Lung microvascular endothelial cell (primary cell): ENCODE measurements at places on chromosomes 2 and 18.
A peak's percentile ranks its signal among the peaks of the same experiment; 100 is the strongest.

GRCh38 chr2:113840518-113840917, 49.4 kb upstream of the ACTR3 start:
- no peak for DNase-seq

DNA sequence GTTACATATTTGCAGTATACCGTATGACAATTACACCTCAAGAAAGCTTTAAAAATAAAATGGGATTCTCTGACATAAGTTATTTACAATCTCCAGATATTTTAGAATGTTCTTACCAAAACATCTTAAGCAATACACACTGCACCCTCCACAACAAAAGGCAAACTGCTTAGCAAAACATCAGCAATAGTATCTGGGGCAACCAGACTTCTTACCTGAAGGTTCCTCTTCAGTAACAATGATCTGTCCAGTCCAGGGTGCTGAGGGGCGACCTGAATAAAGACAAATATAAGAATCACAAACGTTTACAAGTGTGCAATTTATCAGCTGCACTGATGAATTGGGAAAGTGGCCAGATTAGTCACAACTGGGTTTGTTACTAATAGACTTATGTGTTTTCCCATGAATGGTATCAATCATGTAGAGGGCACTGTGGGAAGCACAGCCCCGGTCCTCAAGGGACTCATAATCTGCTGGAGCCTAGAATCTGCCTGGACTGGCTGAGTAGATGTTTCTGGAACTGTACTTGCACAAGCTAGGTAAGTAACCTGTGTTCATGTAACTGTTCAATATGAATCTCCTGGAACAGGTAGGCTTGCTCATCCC, 70.7 kb downstream of the MYOM1 start:
- peak; percentile 57 for DNase-seq

DNA sequence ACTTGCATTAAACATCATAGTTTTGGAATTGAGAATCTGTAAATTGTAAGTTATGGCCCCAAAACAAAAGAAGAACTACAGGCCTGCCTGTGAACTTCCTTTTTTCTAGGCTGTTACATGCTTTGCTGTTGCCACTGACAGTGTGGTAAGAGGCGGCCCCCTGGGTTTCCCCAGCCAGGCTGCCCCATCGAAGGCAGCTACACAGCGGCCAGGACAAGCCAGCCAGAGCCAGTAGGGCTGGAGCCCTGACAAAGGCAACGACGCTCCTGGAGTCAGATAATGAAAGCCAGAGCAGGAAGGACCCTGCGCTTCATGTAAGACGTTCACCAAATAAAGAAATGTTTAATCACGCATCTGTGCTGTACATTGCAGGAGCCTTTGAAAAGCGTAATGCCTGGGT, 55.0 kb downstream of the ANKRD44 start:
- no peak for DNase-seq

- no peak for DNase-seq
Measured at GRCh38 chr2:227383686-227384085, 4.1 kb downstream of the SCYGR1 start.

DNA sequence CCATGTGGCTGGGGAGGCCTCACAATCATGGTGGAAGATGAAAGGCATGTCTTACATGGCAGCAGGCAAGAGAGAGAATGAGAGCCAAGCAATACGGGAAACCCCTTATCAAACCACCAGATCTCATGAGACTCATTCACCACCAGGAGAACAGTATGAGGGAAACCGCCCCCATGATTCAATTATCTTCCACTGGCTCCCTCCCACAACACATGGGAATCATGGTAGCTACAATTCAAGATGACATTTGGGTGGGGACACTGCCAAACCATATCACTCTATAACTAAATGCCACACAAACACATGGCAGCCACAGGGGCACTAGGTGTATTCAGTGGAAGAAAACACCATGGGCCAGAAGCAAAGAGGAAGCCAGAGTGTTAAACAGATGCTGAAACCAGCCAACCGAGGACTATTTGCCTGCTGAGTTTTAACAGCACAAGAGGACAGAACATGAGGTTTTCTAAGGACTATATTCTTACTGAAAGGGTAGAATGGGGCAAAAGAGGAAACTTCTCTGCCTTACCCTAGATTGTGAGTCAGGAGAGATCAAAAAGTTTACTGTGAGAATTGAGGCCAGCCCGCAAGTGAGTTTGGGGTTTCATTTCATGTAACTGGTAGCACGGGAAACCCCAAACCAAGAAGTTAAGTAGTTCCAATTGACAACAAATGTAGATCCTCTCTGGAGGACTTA, 49.2 kb downstream of the SIGLEC15 start:
- no peak for DNase-seq

GRCh38 chr2:3285901-3286645, 91.5 kb downstream of the EIPR1 start:
- DNase-seq = no peak

DNA sequence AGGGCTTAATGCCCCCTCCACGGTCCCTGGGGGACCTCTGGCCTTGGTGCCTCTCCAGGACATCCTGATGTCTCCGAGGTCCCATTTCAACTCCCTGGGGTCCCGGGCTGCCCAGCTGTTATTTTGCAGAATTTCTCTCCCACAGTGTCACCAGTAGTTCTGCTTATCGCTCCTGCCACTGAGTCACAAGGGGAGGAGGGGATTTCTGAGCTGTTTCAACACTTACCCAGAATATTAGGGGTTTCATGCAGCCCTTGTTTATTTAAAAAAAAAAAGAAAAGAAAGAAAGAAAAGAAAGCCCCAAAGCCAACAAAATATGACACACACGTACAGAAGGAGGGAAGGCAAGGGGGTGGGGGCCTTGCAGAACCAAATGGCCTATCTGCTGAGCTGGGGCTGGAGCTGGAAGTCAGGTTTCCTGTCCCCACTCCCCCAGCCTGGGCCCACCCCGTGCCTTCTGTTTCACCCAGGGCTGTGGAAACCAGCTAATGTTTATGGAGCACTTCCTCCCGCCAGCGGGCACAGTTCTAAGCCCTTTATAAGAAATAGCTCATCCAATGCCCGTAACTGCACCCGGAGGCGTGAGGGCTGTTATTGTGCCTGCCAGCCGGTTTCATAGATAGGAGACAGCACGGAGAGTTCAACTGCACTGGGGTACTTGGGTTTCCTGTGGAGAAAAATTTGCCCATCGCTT, 8.4 kb upstream of the ARID5A start:
- peak; percentile 42 for DNase-seq

DNA sequence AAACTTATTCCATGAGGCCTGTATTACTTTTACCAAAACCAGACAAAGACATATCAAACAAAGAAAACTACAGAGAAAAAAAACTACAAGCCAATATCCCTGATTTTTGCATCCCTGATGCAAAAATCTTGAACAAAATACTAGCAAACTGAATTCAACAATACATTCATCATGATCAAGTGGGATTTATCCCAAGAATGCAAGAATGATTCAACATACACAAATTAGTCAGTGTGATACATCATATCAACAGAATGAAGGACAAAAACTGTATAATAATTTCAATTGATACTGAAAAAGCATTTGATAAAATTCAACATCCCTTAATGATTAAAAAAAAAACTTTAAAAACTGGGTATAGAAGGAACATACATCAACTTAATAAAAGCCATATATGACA, 106.8 kb downstream of the SLC39A10 start:
- DNase-seq = no peak

DNA sequence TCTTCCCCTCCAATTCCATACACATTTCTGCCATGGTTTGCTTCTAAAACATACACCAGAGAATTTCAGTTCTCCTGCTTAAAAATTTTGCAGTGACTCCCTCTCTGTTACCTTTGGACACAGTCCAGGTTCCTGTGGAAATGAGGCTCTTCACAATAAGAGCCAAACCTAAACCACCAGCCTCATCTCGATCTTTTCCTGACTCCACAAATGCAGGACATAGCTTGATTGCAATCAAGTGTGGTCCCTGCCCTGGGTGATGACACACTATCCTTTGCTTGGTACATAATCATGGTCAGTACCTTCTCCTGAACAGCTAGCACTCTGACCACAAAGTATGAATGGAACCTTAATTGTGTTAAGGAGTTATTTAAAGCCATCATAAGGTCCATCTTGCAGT, 134.9 kb upstream of the CHAC2 start:
- DNase-seq = no peak

- DNase-seq = no peak
Measured at GRCh38 chr2:112486895-112487294, 4.9 kb downstream of the TTL start.

- peak; percentile 54 for DNase-seq
Measured at GRCh38 chr18:58364876-58365528, 263.9 kb downstream of the ALPK2 start.

- peak; percentile 48 for DNase-seq
Measured at GRCh38 chr2:223944166-223944702, 901 bp downstream of the WDFY1 start.

DNA sequence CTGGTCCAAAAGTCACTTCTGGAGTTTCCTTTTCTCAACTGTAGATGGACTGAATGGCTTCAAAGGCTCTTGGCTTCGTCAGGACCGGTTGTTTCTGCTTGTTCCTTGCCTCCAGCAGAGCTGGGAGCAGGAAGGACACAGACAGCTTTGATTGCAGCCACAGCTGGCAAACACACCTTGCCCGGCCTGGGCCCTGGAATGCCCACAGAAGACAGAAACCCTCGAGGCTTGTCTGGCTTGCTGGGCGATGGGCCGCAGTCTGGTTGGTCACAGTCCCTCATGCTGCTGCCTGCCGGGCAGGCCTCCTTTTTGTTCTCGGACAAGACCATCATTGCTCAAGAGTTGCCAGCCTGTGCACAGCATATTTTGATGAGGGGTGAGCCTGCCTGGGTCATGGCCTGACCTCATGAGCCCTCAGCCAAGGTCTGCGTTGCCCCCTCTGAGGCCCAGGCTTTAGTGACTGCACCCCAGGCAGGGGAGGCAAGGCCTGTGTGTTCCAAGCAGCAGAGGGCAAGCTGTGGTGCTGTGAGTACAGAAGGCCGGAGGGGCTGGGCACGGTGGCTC, 37.8 kb downstream of the ATP6V1C2 start:
- DNase-seq = no peak

DNA sequence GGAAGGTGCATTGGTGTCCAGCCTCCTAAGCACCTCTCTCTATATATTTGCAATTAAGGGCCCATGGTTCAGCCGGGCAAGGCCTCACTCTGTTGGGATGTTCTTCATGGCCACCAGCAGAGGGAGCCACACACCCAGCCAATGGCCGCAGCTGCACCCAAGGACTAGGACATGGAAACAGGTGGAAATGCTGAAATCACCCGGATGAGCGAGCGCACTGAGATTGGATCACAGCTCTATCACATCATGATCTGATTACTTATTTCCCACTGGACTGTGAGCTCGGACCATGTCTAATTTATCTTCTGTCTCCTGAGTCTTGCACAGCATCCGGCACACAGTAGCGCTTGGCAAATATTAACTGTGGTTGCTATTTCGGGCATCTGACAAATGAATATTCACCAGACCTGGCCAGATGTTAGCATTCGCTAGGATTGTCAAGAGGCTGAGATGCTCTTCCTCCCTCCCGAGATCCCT, 31.2 kb downstream of the KIF3C start:
- peak; percentile 96 for DNase-seq

DNA sequence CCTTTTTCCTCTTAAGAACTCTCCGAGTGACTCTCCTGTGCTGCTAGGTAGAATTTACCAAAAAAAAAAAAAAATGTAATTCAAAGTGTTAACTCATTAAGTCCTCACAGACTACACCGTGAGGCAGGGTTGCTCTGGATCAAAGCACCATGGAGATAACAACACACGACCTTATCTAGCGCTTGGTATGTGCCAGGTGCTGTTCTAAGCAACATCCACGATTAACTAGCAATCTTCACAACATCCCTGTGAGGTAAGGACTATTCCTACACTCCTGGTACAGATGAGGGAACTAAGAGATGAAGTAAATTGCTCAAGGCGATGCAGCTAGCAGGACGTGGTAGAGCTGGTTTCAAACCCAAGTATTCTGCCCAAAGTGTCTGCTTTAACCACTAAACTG, 1.8 kb downstream of the MOGAT1 start:
- no peak for DNase-seq

- no peak for DNase-seq
Measured at GRCh38 chr2:138123741-138124140, 159.5 kb downstream of the HNMT start.

DNA sequence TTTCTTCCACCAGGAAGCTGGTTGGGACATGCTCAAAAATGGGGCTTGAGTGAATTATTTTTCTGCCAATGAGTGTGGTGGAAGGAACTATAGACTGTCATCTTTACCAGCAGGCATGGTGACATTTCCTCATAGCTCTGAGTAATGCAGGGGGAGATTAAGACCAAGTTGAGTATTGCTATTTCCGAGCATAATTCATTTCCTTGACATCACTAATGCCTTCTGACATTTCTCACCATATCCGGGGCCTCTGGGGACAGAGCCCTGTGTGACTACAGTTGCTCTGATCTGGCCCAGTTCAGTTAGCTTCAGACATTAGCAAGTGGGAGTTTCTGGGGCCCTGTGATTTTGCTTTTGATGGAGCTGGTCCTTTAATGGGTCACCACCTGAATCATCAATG, 410.4 kb downstream of the MEIS1 start:
- peak; percentile 7 for DNase-seq

DNA sequence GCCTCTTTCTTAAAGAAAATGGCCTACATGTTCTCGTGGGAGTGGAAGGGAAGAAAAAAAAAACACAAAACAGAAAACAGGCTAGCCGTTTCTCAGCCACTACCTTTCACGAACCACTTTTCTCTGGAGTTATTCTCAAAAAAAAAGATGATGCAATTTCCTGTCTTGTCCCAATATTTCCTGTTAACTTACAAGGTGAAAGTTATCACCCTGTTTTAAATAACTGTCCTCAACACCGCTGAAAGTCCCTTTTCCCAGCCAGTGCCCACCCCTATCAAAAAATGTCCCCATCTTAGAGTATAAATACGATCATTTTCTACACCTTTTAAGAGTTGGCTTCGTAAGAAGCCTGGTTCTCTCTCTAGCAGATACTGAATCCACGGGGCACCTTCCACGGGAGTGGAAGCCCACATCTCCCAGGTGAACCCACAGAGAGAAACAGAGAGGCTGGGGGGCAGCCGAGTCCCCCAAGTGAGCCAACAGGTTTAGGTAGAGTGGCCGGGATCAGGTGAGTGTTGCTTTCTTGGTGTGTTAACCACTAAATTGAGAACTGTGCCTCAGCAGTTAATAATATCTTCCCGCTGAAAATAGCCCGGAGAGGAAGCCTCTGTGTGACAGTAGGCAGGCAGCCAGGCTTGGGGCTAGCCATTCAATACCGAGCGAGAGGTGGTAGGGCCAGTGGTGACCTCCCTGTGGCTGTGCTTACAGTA, 15.9 kb downstream of the SMAD7 start:
- DNase-seq = peak; percentile 57
